HFFc6 (cell line): ENCODE measurements at places on chromosomes 16 and 17.

DNA sequence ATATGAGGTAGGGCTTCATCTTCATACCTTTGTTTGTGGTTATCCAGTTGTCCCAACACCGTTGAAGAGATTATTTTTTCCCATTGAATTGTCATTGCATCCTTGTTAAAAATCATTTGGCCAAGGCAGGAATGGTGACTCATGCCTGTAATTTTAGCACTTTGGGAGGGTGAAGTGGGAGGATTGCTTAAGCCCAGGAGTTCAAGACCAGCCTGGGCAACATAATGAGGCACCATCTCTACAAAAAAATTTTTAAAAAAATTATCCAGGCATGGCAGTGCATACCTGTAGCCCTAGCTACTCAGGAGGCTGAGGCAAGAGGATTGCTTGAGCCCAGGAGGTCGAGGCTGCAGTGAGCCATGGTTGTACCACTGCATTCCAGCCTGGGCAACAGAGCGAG, 223.9 kb downstream of the TANC2 start:
- no peak for DNase-seq

- DNase-seq, result no peak
Measured at GRCh38 chr16:60304720-60305119, 1570.6 kb upstream of the GOT2 start.

- DNase-seq, result no peak
Measured at GRCh38 chr16:65038100-65038499, 83.8 kb downstream of the CDH11 start.

GRCh38 chr16:1093284-1094123, 2.5 kb downstream of the C1QTNF8 start:
- no peak for DNase-seq

DNA sequence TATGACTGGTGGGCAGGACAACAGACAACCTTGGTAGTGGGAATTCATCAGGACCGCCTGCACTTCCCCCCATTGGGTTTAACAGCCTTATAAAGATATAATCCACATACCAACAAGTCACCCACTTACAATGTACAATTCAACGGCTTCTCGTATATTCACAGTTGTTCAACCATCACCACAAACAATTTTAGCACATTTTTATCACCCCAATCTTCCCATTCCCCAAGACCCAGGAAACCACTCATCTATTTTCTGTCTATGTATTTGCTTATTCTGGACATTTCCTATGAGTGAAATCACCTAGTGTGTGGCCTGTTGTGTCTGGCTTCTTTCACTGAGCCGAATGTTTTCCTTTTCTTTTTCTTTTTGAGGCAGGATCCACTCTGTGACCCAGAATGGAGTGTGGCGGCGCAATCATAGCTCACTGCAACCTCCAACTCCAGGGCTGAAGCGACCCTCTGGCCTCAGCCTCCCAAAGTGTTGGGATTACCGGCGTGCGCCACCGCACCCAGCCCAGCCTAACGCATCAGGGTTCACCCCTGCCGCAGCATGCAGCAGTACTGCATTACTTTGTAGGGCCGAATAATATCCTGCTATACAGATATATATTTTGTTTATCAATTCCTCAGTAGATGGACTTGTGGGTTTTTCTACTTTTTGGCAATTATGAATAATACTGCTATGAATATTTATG, 10.9 kb downstream of the ANKS3 start:
- no peak for DNase-seq

- no peak for DNase-seq
Measured at GRCh38 chr17:59547131-59547915, 18.1 kb upstream of the DHX40 start.

DNA sequence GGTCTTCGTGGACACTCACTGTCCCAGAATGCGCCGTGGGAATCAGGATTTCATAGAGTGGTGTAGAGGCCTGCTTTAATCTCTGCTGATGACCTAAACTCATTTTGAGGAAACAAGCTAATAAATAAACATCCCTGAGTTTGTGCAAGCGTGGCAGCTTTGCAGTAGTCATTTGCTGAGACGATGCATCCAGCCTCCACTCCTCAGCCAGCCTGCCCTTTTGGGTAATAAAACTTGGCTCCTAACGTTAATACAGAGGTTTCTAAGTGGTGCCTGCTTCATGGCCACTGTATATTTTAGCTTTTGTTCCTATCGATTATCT, 1.3 kb downstream of the DGKE start:
- no peak for DNase-seq
